ENCODE measurements at places on chromosomes 13 and 19.
A peak's percentile ranks its signal among the peaks of the same experiment; 100 is the strongest.

DNA sequence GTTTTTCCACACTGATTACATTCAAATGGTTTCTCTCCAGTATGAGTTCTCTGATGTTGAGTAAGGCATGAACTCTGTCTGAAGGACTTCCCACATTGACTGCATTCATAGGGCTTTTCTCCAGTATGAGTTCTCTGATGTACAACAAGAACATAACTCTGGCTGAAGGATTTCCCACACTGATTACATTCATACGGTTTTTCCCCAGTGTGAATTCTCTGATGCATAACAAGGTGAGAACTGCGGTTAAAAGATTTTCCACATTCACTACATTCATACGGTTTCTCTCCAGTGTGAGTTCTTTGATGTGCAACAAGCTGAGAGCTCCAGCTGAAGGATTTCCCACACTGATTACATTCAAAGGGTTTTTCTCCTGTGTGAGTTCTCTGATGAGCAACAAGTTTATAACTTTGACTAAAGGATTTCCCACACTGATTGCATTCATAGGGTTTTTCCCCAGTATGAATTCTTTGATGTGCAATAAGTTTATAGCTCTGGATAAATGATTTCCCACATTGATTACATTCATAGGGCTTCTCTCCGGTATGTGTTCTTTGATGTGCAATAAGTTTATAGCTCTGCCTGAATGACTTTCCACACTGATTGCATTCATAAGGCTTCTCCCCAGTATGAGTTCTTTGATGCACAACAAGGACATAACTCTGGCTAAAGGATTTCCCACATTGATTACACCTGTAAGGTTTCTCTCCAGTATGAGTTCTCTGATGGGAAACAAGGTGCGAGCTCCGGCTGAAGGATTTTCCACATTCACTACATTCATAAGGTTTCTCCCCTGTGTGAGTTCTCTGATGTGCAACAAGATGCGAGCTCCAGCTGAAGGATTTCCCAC is 23.5 kb downstream of the ZNF180 start:
- DNase-seq: peak; percentile 48

DNA sequence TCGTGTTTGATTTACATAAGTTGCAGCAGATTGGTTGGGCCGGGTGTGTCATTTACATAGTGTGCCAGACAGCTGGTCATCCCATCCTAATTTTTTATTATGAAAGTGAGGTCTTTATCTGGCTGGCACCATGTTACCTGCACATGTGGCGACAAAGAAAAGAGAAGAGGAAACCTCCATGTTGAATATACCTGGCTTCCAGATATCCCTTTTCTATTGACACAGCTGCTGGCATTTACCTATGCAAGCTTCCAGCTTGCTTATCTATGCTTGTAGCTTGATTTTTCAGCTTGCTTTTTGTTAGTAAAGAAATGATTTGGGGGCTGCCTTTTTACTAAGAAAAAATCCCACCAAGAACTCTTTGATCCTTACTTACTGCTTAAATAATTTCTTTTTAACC is 681.3 kb upstream of the SLITRK1 start:
- DNase-seq: no peak

DNA sequence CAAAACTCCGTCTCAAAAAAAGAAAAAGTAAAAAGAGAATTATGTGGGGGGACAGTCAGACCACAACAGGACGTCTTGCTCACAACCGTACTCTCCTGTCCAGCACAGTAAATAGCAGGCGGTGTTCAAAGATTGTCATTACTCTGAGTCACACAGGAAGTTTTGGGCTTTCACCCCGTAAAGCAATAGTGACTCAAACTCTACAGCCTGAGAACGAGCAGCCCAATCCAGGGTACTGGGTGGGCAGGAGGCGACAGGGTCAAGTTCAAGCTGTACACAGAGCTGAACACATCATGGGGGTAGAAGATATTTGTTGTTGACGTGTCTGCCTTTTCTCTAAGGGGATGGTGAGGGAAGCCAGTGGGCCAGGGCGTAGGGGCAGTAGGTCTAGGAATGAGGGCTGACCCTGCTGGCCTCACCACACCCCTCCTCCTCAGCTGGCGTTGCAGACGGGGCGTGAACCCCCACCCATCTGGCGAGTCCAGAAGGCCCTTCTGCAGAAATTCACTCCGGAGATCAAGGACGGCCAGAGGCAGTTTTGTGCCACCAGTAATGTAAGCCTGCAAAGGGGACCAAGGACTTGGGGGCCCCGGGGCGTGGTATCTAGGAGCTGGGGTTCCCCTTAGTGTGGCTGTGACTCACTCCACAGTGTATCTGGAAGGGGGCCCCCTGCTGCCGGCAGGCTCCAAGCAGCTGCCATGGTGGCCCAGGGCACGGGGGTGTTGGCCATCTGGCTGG is 23.3 kb downstream of the PRR12 start:
- no peak for DNase-seq

- no peak for DNase-seq
Observed at GRCh38 chr13:52359534-52359933, 46.4 kb downstream of the THSD1 start.

- DNase-seq: no peak
Observed at GRCh38 chr13:50845211-50845610, 1.7 kb upstream of the DLEU7 start.

Measured in Karpas-422 (cell line).